DMS 273 treated with DMSO at 0.1 percent for 48 hours (cell line): ENCODE measurements at places on chromosomes 2 and 18.

GRCh38 chr18:59902131-59902992 is 2.6 kb downstream of the PMAIP1 start:
- DNase-seq: peak; percentile 18

- no peak for DNase-seq
These were observed 1603.3 kb upstream of the ZEB2 start for GRCh38 chr2:146123256-146123655.

GRCh38 chr2:174748948-174749347 is 15.3 kb downstream of the CHRNA1 start:
- DNase-seq: peak; percentile 10

GRCh38 chr2:85711578-85712060 is 17.5 kb downstream of the GNLY start:
- DNase-seq: no peak

DNA sequence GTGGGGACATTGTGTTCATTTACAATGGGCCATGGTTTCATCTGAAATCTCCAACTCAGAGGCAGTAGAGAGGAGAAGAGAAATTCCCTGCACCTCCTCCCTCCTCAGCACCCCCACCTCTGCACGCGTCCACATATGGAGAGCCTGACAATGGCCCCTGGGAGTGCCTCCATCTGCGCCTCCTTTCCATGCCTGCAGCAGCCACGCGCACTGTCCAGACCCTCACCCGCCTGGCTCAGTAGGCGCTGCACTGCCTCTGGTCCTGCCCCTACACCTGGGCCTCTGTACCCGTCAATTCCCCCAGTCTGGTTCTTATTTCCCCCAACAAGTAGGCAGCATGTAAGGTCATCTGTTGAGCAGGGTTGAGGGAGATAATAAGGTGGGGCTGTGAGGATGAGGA is 23.8 kb downstream of the MPHOSPH10 start:
- no peak for DNase-seq

DNA sequence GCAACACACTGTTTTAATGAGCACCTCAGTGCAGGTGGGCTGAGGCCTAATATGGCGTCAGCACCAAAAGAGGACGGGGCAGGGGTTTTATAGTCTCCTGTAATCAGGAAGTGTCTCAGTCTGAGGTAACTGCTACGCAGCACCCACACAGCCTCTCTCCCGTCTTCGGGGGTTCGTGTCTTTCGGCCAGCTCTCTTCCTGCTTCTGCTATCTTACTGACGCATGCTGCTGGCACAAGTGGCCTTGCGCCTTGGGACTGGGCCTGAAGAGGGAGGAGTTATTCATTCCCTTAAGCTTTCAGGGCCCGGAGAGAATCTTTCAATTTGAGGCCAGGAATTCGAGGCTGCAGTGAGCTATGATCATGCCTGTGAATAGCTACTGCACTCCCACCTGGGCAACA is 14.5 kb upstream of the PAPOLG start:
- DNase-seq: no peak

- no peak for DNase-seq
These were observed 693.3 kb downstream of the MBD2 start for GRCh38 chr18:53531187-53531586.

DNA sequence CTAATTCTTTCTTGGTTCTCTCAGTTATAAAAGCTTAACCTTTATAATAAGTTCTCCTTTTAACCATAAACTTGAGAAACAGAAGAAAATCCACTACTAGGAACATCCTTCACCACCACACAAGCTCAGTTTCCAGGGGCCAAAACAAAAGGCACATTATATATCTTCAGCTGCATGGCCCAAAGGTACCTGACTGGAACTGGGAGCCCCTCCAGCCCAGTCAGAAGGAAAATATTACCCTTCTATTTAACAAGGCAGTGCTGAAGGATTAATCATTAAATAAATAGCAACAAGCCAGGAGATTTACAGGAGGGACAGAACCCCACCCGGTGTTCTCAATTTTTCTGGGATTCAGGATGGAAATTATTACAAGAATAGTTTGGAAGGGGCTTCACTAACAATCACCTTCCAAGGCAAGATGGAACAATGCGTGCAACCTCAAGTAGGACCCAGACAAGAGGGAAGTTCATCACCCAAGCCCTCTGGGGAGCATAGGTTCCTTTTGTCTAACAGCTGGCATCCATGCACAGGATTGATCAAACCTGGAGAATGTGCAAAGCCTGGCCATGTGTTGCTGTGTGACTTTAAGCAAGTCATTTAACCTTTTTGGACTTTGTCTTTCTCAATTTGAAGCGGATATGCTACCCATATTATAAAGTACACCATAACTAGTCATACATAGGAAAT is 159.6 kb upstream of the SETBP1 start:
- no peak for DNase-seq

GRCh38 chr2:219702796-219703545 is 75.5 kb downstream of the SLC4A3 start:
- no peak for DNase-seq

- DNase-seq: no peak
These were observed 710 bp downstream of the DUSP19 start for GRCh38 chr2:183079139-183079775.

- no peak for DNase-seq
These were observed 2.3 kb upstream of the VSNL1 start for GRCh38 chr2:17538022-17538843.

GRCh38 chr2:239311132-239312040 is 89.4 kb downstream of the HDAC4 start:
- no peak for DNase-seq

DNA sequence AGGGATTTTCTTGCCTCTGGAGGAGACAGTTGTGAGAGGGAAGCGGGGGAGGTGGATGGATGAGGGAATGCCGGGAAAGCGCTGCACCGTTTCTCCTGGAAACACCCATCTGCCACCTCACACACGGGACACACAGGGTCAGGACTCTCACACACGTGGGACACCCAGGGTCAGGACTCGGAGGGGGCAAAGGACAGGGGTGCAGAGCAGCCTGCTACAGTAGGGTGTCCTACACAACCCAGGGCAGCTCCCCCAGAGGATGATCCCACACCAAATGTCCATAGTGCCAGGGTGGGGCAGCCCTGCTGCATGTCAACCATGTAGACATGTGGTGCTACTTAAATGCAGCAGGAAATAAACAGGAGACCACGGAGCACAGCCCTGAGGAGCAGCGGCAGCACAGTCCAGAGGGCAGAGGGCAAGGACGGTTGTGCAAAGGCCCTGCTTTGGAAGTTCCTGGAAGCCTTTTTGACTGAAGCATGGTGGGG is 5.1 kb downstream of the RAMP1 start:
- no peak for DNase-seq

DNA sequence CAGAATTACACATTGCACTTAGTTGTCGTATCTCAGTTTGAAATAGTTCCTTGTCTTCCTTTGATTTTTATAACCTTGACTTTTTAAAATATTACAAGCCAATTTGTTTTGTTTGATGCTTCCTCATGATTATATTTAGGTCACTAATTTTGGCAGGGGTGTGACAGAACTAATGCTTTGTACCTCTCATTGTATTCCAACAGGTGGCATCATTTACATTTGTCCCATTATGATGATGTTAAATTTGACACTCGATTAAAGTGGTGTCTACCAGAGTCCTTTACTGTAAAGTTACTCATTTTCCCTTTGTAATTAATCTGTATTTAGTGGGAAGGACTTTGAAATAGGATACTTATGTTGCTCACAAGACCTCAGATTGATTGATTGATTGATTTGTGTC is 21.5 kb upstream of the MFSD2B start:
- DNase-seq: no peak

GRCh38 chr2:115483666-115484065 is 1041.2 kb downstream of the DPP10 start:
- DNase-seq: no peak

- no peak for DNase-seq
These were observed 37.7 kb upstream of the MEX3C start for GRCh38 chr18:51235009-51235789.

DNA sequence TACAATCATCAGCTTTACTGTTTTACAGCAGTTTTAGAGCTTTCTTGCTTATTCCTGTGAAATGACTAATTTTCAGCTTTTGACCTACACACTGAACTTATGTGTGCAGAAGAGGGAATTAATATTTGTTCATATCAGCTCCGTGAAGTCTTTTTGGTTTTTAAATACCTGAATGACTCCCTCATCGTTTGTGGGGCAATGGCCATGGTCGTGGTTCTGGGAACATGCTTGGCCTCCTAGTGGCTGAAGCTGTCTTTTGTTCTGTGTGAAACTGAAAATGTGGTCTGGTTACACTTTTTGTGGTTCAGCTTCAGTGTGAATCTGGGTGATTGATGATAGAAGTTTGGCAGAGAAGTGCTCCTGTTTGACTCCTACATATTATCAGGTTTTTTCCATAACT is 408.1 kb downstream of the THSD7B start:
- no peak for DNase-seq

DNA sequence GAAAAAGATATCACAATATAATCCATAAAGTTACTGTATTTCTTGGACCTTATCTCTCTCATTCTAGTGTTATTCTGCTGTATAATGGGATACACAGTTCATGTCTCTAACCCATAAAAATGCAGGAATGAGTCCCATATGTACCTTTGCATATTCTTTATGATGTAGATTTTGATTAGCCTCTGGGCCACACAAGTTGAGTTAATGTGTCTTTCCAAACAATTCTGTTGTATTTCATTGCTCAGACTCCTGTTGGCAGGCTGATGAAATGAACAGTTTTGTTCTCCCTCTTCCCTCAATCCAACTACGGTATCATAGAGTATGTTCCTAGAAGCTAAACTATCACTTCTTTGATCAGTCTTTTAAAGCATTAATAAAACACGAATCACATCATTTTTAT is 113.2 kb upstream of the SATB2 start:
- DNase-seq: no peak

GRCh38 chr2:234296991-234297390 is 199.9 kb downstream of the ARL4C start:
- no peak for DNase-seq

DNA sequence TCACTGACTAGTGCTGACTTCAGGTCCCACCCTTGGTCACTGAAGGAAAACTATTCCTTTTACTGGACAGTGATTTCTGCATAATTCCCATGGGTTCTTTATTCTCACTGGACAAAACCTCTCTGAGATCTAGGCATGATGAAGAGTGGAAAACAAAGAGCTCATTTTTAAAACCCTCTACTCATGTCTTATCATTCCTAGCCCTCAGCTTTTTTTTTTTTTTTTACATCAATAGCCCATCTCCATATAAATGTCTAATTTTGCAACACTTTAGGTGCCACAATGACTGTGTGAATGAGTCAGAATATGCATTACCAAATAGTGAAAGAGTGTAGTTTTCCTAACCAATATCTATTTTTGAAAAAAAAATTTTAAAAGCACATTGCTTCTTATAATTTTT is 74.8 kb downstream of the TCF4 start:
- DNase-seq: no peak

DNA sequence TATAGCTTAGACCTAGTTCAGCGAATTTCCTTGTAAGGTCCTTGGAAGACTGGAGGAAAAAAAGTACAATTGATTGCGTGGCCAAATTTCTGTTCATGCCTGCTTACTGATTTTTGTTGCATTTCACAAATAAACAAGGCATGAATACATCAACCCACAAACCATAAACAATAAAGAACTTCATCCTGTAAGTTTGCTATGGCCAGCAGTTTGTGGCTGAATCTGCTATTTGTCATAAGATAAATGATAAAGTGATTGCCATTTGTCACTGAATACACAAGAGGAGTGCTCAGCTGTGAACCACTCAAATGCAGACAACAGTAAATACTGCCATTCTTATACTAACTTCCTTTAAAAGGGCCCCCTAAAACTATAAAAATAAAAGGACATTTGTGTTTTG is 259.5 kb downstream of the CCDC178 start:
- no peak for DNase-seq

- no peak for DNase-seq
These were observed 7.7 kb downstream of the LDAH start for GRCh38 chr2:20815216-20815615.

DNA sequence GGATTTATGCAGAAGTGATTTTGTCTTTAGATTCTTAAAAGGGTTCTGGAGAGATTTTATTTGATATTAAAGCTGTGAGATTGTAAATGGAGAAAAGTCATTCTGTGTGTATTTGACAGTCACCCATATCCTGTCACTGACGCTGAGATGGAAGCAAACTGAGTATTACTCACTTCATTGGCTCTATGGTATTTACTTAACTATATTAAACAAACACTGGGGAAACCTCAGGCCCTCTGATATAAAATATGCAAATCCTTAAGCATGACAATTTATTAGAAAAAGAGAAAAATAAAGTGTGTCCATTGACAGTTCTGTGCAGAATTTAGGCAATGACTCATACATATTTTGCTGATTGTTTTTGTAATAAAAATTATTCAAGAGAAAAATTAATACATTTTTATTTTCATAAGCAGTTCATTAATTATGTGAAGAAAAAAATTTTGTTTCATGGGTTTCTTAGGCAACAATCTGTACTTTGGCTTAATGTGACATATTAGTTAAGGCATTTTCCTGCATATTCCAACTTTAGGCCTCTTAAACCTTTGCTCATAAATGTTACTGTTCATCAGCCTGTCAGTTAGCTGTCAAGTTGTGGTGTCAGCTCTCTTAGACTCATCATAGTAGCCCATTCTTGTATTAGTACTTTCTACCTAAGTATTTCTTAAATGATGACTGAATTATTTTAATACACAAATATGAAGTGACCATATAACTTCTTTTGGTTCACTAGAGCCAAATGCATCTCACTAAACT is 99.9 kb downstream of the PARD3B start:
- no peak for DNase-seq

- DNase-seq: no peak
These were observed 287.5 kb downstream of the TCF4 start for GRCh38 chr18:55300421-55300935.

DNA sequence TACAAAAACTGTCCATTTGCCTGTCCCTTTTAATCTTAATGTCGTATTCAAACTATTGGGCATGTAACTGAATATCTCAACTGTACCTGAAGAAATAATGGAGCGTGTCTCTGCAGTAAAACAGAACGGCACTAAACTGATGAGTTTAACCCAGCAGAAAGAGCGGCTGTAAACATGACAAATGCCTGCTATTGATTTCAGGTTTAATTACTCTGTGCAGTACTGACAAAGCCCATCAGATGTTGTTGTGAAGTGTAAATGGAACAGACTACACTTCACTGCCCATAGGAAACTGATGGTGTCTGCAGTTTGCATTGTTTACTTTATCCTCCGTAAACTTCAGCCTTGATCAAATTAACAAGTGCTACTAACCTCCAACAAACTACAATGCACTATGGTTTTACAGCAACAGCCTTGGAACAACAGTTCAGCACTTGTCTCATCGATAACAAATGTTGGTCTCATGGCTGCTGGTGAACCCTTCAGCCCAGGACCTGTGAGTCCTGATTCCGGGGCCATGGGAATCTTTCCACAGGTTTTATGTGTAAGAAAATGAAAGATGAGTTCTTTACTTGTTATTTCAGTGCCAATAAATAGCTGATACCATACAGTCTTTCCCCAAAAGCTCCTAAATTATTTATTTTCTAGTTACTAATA is 316.5 kb downstream of the CCDC178 start:
- no peak for DNase-seq

- no peak for DNase-seq
These were observed 112.9 kb downstream of the NR4A2 start for GRCh38 chr2:156219491-156220100.
